Astrocyte of the cerebellum (primary cell): ENCODE measurements at places on chromosomes 7 and 10.

- no peak for DNase-seq
These were observed 65.3 kb downstream of the CARD11 start for GRCh38 chr7:2978408-2978807.

DNA sequence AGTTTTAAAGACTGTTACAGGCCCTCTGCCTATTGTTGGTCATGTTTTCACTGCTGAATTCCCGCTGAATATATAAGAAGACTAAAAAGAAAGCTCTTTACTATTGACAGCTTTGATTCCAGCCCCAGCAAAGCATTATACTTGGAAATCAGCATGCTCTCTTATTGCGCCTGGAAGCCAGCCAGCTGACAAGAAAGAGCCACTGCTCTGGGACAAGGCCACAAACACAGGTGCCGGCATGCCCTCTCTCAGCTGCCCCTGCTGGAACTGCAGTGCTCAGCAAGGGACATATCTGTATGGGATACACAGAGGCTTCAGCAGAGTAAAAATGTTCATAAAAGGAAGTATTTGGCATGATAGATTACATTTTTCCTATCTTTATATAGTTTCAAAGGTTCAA is 523.9 kb downstream of the ADRA2A start:
- no peak for DNase-seq

GRCh38 chr10:33553748-33554571 is 219.5 kb upstream of the NRP1 start:
- no peak for DNase-seq

GRCh38 chr10:110216942-110217661 is 9.7 kb downstream of the MXI1 start:
- DNase-seq = no peak

DNA sequence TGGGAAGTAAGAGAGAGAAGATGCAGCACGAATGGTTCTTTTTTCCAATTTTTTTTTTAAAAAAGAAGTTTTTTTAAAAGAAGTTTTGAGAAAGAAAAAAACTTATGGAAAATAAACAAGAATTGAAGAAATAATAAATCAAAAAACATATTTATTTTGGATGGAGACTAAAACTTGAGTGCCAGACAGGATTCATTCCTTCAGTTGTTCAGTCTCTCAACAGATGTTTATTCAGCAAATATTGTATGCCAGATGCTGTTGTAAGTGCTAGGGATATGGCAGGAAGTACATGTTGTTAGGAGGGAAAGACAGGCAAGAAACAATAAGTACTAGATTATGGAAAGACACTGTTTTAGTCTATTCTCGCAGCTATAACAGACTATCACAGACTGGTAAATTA is 750.7 kb upstream of the PHF14 start:
- DNase-seq = no peak
